ENCODE measurements at places on chromosomes 5 and 9.

GRCh38 chr5:174325431-174325830 lies 279.9 kb downstream of the NSG2 start:
- DNase-seq, result no peak

DNA sequence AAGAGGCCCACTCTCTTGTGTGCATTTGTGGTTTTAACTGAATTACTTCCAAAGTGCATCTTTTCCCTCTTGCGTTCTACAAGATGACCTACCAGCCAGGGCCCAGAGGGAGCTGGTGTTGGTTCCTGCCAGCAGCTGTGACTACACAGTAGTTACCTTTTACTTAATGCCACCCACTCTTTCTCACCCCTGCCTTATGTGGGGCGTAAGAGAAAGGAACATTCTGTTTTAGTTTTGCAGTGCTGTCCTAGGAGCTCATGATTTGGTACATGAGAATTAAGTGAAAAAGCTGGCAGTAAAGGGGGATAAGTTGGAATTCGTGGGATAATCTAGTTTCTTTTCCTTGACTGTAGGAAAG lies 45.4 kb downstream of the RCL1 start:
- no peak for DNase-seq

DNA sequence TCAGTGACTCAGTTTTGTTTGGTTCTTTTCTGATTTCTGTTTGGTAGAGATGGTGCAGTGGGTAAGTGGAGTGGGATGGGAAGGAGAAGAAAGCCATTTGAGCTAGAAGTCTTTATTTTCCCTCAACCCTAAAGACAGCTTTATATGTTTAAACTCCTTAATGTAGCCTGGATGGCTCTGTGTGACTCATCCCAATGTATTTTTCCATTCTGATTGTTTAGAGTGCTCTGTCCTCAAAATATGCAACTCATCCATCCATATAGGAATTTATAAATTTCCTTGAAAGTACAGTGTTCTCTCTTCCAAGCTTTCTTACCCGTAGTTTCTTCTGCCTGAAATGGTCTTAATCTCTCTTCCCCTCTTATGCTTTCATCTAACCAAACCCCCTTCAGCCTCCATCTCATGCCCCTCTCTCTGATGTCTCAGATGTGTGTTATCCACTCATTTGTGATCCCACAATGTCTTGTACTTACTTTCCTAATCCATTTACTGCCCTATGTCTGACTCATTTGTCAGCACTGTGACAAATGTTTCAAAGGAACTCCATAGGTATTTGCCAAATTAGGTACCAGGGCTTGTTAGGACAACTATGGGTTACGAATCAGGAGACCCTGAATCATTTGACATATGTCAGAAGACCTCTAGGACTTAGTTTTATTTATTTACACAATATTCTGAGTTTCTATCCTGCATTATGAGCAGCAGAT lies 217.5 kb upstream of the SGCD start:
- DNase-seq, result no peak

GRCh38 chr9:123663529-123663928 lies 266.4 kb downstream of the DENND1A start:
- no peak for DNase-seq

GRCh38 chr5:147522435-147522834 lies 12.6 kb upstream of the DPYSL3 start:
- DNase-seq, result no peak

GRCh38 chr5:170280011-170280493 lies 17.5 kb downstream of the LCP2 start:
- no peak for DNase-seq

DNA sequence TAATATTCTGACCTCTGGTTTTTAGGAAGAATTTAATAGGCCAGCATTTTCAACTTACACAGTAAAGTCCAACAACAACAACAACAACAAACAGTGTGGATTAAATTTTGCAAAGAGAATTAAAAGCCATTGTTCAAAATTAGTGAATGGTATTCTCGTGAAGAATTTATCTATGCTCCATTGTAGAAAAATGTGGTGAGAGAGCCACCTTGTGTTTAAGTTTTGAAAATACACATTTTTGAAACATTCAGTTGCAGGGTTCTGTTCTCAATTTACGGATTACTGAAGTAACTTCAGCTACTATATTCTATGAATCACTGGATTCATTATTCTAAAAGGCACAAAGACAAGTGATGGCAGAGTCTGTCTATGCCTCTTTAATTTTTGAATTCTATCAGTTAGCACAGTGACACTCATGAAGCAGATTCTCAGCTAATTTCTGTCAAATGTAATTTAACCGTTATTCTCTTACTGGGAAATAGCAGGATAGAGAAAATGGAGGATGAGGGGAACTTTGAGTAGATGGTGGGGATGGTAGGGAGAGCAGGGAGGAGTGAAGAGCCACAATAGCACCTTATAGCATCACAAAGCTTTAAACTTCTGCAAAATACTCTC lies 11.0 kb downstream of the CCDC152 start:
- no peak for DNase-seq

DNA sequence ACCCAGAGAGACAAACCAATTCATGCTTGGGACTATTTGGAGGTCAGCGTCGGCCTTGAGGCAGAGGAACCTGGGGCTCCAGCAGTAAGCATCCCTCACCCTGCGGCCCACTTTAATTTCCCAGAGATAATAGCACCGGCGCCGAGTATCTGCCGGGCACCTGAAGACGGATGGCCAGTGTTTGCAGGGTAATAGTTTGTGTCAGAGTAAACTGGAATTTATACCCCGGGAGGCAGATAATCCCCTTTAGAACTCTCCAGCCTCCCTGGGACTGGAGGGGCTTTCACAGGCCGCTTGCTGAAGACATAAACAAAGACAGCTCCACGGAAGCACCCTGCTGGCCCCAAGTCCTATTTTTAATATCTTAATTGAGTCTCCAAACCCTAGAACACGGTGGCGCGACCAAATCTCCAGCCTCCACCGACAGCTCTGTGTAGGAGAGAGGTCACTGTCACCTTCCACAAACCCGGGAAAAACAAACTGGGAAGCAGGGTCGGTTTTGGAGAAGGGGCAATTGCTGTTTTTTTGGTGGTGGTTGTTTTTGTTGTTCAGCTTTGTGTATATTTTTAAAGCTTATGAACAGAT lies 17.4 kb upstream of the FCN1 start:
- no peak for DNase-seq

DNA sequence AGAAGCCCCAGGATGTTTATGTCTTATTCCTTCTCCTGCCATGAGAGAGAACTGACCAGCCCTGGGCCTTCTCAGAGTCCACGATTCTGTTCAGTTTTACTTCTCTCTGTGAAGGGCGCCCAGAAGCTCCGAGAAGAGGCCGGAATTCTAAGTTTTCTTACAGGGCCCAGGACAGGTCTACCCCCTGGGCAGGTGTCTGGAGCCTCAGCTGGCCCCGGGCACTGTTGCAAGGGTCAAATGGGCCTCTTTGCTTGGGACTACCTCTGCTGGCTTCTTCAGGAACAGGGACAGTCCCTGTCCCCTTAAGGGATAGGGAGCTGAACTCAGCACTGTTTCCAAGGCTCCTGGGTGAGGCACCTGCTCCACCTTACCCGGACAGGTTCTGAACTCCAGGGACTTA lies 55.0 kb downstream of the RASGEF1C start:
- DNase-seq, result no peak

- no peak for DNase-seq
Measured at GRCh38 chr9:135297456-135298075, 182.0 kb upstream of the PPP1R26 start.

- DNase-seq, result no peak
Measured at GRCh38 chr9:75023846-75024245, 4.2 kb downstream of the CARNMT1 start.

DNA sequence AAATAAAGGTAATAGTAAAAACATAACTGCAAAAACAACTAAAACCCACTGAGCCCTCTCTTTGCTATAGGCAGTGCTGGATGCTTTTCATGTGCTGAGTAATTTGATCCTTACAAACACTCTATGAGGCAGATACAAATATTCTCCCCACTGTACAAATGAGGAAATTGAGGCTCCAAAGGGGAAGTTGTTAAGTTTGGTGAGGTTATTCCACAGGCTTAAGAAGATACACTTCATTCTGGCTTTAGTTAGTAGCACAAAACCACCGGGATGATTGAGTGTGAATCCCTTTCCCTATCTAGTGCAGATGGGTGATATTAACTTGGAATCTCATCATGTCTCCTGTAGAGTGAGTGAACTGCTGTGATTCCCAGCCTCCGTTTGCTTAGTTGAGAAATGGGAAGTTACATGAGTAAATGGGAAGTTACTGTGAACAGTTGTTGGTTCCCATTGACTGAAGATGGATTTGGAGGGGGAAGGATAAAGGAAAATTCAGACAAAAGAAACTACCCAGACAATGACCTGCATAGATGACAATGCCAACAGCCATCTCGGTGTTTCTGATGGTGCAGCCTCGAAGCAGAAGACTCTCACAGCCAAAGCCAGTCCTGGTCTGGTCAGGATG lies 208.3 kb downstream of the ATP10B start:
- no peak for DNase-seq

DNA sequence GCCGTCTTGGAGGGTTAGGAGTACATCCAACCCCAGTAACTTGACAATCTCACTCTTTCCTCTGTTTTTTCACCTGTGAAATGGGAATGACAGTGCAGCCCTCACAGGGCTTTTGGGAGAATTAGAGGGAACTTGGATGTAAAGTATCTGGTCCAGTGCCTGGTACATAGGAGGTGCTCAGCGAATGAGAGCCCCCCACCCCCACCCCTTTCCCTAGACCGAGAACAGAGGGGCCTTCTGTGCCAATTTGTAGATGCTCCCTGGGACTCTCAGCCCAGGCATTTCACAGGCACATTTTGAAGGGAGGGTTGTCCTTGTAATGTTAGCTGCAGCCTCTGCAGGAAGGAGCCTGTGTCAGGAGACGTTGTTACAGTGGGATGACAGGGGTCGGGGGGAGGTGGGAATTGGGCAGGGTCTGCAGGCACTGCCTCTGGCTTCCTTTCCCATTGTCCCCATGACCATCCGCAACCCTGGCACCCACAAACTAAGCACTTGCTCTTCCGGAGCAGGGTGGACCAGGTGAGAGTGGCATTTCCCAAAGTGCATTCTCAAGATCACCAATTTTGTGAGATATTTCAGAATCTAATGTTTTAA lies 47.0 kb downstream of the AMBP start:
- no peak for DNase-seq

DNA sequence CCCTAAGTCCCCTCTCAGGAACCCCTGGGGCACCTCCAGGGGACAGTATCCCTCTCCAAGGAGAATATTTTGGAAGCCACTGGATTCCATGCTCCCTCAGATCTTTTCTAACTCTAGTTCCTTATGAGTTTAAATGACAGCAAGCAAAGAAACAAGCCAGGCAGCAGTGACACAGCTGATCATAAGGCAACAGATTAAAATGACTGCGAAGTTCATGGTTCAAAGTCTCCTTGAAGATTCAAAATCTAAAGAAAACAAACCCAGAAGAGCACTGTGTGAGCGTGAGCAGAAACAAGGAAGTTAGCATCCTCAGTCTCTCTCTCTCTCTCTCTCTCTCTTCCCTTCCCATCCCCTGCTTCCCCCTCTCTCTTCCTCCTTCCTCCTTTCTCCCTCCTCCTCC lies 316.7 kb upstream of the SLC30A5 start:
- no peak for DNase-seq

- no peak for DNase-seq
Measured at GRCh38 chr9:122320413-122320881, 50.4 kb upstream of the PTGS1 start.

- no peak for DNase-seq
Measured at GRCh38 chr5:107612541-107612940, 58.2 kb downstream of the EFNA5 start.

DNA sequence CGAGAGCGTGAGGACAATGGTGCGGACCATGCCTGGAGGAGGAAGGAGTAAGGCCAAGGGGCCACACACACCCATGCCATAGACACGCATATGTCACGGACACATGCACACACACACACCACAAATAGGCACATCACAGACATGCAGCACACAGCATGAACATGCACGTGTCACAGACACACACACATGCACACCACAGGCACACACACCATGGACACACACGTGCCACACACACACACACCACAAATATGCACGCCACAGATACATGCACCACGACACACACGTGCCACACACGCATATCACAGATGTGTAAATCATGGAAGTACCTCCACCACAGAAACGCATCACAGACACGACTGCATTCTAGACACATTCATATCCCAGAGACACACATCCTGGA lies 16.7 kb downstream of the TERT start:
- DNase-seq, result no peak

DNA sequence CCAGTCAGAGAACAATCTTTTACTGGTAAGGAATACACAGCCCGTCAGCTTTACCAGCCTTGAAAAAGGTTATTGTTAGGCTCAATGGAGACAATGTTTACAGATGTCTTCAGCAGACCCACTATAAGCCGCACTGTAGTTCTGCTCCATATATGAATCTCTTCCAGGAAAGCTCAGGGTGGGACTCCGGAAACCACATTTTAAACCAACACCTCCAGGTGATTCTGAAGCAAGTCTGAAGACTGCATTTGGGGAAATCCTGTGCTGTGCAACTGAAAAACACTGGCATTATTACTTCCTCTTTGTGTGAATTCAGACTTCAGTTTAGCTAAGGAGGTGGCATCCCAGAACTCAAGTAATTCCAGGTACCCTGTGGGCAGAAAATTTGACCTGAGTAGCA lies 3.5 kb downstream of the GZMK start:
- DNase-seq, result no peak

GRCh38 chr9:79883073-79883645 lies 311.4 kb downstream of the TLE4 start:
- DNase-seq, result no peak

DNA sequence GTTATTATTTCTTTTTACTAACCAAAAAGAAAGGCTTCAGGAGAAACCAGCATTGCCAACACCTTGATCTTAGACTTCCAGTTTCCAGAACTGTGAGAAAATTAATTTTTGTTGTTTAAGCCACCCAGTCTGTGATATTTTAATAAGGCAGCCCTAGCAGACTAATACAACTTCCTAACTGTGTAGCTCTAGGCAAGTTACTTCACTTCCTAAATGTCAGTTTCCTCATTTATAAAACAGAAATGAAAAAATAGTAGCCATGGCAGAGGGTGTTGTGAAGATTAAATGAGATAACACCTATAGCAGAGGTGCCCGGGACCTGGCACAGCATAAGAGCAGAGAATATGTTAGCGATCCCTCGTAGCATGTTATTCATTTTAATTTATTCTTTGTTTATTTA lies 66.6 kb upstream of the HAND1 start:
- no peak for DNase-seq

- no peak for DNase-seq
Measured at GRCh38 chr9:37679649-37680402, 29.1 kb downstream of the FRMPD1 start.

GRCh38 chr9:13873203-13873602 lies 440.7 kb downstream of the NFIB start:
- DNase-seq, result no peak

DNA sequence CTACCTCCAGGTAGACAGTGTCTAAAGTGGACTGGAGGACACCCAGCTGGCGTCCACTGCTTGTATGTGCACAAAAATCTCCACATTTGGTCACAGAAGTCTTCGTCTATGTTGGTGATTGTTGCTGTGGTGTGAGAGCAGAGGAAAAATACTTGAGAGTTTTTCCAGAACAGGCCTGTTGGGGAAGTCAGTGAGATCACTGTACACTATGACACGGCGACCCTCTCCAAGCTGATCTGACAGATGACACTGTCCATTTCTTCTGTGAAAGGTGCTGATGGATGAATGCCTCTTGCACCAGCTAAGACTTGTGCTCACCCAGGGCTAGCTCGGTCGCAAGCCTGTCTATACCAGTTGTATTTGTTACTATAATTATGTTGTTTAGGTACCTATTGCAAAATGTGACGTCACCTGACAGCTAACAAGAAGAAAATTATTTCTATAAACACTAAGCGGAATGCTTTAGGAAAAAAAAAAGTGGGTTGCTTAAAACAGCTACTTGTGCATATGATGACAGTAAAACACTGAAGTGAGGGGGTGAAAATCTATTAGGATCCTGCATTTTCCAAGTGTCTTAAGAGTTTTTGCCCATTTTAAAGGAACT lies 142.3 kb downstream of the ROR2 start:
- DNase-seq, result no peak
